ENCODE measurements at places on chromosomes 5 and 9. TPM values are rescaled to one million over a fixed set of nuclear protein-coding genes. Genes with fewer than 3 reads are reported as not detected.

The APC gene
- 46.5 TPM for polyA plus RNA-seq

- DNase-seq, result no peak
These were observed 45.3 kb downstream of the SLC22A5 start for GRCh38 chr5:132414634-132415378.

The C7 gene
- 444 TPM for polyA plus RNA-seq

DNA sequence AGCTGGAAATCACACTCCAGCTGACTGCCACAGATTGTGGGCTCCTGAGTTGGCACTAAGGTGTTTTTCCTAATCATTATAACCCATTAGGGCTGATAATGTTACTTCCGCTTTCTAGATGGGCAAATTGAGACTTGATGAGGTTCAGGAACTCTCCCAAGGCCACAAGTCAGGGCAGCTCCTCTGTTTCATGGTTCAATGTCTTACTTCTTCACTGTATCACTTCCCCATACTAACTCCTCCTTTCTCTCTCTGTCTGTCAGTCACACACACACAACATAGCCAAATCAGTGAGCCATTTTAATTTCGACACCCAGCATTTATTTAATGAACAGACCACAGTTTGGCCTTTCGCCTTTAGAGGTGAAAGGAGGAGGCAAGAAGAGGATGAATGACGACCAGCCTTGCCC is 17.8 kb upstream of the TRAF1 start:
- DNase-seq, result no peak

DNA sequence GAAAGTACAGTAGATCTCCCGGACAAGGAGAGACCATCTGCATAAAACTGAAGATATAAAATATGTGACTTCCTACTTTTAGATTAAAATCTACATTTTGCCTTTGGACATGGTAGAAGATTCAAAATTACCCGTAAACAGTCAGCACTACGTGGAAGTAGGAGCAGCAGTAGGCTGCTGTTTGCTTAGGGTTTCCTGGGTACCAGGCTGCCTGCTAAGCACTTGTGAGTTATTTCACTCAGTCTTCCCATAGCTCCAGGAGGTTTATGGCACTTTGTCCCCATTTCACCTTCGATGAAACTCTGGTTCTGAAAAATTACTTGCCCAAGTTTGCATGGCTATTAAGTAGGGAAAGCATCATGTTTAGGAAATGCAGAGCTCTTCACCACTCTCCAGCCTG is 92.6 kb downstream of the STK32A start:
- DNase-seq, result no peak

- DNase-seq, result no peak
These were observed 22.6 kb downstream of the IRX4 start for GRCh38 chr5:1860021-1860610.

The CEMIP2 gene
- polyA plus RNA-seq, result 47.5 TPM

- DNase-seq, result peak; percentile 33
These were observed 163.8 kb upstream of the TRPM3 start for GRCh38 chr9:71285191-71285656.

DNA sequence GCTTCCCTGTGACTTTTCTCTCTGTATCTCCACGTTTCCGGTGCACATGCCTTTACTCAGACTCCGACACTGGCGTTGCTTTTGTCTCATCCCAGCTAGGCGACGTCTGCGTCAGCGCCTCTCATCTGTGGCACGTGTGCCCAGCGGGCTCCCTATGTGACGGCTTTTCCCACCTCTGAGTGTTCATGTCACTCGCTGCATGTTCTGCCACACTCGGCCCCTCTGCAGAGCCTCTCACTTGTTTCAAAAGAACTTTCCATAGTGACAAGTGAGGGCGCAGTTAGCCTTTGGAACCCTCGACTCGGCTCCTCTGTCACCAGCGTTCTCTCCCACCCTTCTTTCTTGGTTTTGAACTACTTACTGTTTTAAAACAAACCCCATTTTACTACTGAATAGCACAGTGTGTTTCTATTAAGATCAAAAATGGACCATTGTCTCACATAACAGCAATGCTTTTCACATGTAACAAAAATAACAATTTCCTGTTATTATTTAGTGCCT is 113.4 kb upstream of the CACNA1B start:
- DNase-seq, result no peak

The SLC25A2 gene
- 0.26 TPM for polyA plus RNA-seq

DNA sequence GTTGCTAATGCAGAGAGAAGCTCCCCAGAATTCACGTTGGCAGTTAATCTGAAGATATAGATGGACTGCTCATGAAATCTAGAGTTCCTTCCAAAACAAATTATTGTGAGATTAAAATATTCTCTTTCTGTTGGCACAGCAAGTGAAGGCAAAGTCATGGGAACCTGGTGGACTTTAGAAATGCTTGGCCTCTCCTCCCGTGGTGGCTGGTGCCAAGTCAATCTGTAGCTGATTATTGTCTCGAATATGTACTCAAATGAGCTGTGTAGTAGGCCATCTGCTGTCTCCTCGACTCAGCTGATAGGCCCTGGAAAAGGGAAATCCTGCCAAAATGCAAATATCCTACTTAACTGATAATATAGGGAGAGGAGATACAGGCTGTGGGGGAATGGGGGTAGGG is 69.3 kb downstream of the DAPK1 start:
- DNase-seq, result peak; percentile 92

GRCh38 chr5:28301712-28302111 is 1263.3 kb upstream of the CDH9 start:
- no peak for DNase-seq

The BHMT2 gene
- polyA plus RNA-seq, result 2.0 TPM

DNA sequence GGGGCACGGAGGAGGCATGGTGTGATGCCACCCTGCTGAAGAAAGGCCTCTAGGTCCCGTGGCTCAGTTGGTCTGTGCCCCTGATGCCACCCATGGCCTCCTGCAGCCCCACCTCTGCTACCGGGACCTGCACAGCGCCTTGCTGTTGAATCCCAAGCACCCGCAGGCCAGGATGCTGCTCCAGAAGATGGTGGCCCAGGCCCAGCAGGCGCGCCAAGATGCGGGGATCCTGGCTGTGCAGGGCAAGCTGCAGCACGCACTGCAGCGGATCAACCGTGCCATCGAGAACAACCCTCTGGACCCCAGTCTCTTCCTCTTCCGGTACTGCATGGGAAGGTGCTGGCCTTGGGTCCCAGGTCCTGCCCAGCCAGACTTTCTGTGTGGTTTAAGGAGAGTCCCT is 7.1 kb downstream of the TTC16 start:
- DNase-seq, result no peak

DNA sequence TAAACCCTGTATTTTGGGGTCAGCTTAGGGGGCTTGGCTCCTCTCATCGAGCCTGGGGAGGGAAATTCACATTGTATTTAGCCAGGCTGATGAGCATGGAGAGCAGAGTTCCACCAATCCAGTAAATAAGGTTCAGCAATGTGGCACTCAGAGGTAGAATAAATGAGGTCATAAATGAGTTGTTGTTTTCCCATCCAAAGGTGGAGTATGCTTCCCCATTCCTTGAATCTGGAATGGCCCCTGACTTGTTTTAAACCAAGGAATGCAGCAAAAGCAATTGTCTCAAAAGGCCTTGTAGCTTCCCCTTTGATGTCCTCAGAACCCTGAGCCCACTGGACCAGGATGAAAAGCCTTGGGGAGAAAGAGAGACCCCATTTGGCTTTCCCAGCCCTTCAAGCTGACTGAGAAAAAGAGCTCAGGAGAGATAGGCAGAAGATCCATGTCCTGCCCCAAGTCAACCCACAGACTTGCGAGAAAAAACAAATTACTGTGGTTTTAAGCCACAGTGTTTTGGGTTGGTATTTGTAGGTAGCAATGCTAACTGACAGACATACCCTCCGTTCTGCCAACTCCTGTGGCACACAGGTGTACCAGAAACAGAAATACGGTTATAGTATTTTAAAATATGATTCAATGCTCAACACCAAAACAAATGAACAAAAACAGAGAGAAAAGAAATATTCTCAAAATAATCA is 566.0 kb upstream of the DMAC1 start:
- no peak for DNase-seq

The PALM2AKAP2 gene
- 17.7 TPM for polyA plus RNA-seq

DNA sequence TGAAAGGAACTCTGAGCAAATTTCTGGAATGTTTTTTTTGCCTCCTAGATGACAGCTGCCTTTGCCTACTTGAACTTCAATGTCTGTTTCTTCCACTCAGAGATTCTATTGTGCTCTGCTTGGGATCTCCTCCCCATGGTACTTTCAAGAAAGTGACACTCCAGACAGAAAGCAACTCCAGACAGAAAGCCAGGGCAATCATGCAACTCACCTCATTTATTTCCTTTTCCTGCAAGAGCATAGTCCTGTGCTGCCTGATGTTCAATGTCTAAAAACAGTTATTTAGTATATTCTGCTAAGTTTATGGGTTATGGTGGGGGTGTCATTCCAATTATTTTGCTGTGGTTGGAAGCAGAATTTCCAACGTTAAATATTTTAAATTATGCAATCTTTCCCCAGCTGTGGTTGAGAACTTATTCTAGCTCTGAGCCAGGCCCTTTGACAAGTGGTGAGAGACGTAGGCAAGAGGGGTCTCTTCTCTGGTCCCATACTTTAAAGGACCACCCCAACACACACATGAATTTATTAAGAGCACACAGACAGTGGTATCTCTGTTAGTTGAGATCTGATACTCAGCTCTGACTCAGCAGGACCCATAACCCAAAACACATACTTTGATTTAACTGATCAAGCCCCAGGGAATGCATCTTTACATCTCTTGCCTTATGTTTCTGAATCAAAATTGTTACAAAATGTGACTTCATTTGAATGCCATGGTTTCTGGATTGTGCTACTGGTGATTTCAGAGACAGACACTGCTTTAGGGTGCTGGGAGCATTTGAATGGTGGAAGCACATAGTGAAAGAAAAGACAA is 39.5 kb upstream of the MAMDC2 start:
- peak; percentile 69 for DNase-seq

DNA sequence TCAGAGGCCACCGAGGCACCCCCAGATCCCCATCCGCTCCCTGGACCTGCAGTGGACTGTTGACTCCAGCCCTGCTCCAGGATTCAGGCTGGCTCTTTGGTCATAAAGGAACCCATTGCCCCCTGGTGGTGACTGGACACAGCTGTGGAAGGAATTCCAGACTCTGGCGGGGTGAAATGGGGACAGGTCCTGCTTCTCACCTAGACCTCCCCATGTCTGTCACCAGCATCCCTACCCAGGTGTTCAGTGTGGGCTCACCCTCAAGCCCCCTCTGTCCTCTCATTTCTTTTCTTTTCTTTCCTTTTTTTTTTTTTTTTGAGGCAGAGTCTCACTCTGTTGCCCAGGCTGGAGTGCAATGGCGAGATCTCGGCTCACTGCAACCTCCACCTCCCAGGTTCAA is 25.5 kb upstream of the STXBP1 start:
- DNase-seq, result peak; percentile 77

DNA sequence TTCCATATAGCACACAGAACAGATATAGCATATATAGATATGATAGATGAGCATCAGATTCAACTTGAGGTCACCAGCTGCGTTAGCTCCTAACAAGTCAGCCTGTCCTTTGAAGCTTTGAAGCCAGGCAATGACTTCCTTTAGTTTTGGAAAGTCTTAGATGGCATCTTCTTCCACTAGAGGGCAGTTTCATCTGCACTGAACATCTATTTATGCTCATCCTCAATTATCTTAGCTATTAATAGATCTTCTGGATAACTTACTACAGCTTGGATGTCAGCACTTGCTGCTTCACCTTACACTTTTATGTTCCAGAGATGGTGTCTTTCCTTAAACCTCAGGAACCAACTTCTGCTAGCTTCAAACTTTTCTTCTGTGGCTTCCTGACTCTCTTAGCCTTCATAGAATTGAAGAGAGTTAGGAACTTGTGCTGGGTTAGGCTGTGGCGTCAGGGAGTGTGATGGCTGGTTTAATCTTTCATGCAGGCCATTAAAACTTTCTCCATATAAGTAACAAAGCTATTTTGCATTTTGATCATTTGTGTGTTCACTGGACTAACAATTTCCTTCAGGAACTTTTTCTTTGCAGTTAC is 1401.4 kb downstream of the EFNA5 start:
- no peak for DNase-seq

Measured in right lung (tissue), 10 donors.